CD8-positive, alpha-beta memory T cell (primary cell): ENCODE measurements at places on chromosomes 6 and 20. TPM values are rescaled to one million over a fixed set of nuclear protein-coding genes. Genes with fewer than 3 reads are reported as not detected.

GRCh38 chr6:5054245-5054873, 30.8 kb upstream of the PPP1R3G start:
- no peak for DNase-seq

DNA sequence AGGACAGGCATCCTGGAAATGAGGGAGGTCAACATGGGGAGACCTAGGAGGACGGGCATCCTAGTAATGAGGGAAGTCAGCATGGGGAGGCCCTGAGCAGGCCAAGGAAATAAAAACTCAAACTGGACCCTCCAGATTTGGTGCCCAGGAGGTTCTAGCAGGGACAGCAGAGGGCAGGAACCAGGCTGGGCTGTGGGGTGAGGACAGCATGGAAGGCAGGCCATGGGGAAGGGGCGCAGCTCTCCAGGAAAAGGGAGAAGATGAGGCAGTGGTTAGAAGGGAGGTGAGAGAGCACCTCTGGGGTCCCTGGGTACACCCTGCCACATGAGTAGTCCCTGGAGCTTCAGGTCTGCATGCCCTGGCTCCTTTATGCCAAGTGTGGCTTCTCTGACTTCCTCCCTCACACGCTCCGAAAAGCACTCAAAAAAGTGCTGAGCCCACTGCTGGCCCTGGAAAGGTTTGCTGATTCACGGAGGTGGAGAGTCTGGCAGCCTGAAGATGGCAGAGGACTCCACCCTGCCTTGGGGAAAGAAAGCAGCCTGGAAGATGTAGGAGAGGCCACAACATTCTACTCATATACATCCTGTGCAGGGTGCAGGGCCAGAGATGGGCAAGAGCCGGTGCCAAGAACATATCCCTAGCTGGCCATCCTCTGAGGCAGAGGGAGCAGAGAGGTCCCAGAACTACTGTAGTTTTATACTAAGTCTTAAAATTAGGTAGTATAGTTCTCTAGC, 154.9 kb downstream of the MRPL14 start:
- no peak for DNase-seq

DNA sequence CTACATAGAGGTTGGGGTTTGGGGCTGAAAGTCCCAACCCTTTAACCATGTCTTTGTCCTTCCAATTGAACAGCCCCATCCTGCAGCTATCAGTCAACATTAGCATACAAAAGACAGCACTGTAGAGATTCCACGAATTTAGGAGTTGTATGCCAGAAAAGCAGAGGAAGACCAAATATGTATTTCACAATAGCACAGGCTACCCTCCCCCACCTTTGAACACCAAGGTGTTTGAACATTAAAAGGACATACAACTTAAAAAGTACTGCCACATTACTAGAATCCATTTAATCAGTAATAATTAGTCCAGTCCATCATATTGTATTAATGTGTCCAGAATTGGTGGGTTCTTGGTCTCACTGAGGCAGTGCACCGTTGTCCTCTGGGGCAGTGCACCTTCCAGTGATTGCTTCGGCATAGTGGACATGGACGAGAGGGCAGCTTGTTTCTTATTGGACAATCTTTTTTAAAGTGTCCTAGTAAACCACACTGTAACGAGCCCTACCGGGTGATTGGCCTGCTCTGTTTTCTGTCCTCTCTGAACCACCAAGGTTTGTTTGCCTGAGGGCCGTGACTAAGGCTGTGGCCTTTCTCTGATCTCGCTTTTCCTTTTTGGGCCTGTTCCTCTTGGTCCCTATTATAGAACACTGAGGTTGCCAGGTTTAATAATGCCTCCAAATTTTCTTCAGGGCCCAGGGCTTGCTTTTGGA, 36.4 kb downstream of the GSTA4 start:
- DNase-seq, result no peak

DNA sequence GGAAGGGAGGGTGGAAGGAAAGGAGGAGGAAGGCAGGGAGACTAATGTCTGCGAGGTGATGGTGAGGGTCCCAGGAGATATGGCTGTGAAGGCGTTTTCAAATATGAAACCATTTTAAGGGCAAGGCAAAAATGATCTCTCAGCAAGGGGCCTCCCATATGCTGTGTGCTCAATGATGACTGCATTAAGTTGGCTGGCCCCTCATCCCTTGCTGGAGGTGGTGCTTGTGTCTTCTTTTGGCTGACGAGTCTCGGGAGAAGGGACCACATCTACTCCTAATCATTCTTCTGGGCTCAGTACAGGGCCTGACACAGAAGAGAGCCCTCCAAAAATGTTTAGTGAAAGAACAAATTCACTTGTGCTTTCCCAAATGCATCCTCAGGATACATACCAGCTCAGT, 23.0 kb upstream of the MRPS18A start:
- no peak for DNase-seq

DNA sequence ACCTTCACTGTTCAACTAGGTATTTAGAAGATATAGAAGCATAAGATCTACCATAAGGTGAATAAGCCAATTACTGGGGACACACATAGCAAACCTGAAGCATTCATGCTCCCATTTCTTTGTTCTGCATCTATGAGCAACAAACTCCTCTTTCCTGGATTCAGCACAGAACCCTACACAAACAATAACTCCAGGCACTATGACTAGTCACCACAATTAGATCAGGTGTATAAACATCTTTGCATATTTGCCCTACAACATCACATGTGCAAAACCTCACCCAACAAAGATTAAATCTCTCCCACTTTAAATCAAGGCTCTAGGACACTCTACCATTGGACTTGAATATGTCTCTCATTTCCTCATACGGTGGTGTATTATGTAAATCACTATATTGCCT, 652.3 kb downstream of the EPHA7 start:
- DNase-seq, result no peak

- DNase-seq, result no peak
These were observed 91.2 kb downstream of the PLCB1 start for GRCh38 chr20:8223091-8223870.

GRCh38 chr6:41523915-41524633, 22.1 kb upstream of the FOXP4 start:
- no peak for DNase-seq

- no peak for DNase-seq
These were observed 28.8 kb upstream of the TRAM2 start for GRCh38 chr6:52605610-52606185.

DNA sequence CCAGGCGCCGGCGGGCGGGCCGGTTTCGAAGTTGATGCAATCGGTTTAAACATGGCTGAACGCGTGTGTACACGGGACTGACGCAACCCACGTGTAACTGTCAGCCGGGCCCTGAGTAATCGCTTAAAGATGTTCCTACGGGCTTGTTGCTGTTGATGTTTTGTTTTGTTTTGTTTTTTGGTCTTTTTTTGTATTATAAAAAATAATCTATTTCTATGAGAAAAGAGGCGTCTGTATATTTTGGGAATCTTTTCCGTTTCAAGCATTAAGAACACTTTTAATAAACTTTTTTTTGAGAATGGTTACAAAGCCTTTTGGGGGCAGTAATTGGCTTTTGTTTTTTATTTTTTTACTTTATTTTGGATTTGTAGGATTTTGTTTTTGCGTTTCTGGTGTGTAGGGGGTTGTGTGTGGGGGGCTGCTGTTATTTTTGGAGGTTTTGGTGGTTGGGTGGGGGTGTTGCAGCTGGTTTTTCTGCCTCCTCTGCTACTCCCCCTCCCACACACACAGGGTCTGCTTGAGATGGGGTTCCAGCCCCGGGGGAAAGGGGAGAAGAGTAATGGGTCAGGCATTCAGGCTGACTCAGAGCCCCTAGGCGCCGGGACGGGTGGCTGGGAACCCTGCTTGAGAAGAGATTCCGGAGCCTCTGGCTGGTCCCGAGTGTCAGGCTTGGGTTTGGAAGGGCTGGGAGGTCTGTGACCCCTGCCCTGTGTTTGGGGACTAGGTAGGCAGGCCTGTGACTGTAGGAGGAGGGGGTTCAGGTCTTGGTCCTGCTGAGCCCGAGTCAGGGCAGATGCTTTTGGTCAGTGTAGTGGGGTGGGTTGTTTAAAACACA, 2.0 kb downstream of the CEBPB start:
- peak; percentile 63 for DNase-seq

DNA sequence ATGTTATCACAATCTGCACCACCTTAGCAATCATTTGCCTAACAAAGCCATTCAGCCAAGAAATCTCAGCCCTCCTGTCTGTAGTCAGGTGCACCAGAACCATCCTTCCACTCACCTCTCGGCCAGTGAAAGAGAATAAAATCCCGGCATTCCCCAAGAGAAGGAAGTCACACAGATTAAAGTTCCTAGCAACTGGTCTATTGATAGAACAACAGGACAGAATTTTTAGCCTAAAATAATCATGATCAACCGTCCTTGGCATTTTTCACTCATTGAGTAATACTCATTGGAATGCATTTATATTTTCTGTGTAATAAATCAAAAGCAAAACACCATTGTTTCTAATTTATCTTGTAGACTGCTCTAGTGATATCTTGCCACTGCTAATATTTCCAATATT, 85.7 kb upstream of the CDH4 start:
- no peak for DNase-seq

- no peak for DNase-seq
These were observed 72.4 kb downstream of the ATG5 start for GRCh38 chr6:106253172-106253571.

DNA sequence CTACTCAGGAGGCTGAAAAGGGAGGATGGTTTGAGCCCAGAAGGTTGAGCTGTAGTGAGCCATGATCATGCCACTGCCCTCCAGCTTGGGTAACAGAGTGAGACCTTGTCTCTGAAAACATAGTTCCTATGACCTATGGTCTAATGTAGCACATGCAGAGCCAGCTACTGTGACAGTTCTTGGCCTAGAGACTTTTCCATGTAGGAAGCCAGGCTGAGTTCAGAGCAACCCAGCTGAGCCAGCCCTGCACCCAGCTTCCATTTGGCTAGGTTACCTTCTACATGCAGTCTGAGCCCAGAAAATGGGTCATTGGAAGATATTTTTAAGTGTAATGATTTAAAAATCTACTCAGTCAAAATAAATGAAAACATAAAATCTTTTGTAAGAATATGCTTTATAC, 92.8 kb downstream of the FNDC1 start:
- no peak for DNase-seq

DNA sequence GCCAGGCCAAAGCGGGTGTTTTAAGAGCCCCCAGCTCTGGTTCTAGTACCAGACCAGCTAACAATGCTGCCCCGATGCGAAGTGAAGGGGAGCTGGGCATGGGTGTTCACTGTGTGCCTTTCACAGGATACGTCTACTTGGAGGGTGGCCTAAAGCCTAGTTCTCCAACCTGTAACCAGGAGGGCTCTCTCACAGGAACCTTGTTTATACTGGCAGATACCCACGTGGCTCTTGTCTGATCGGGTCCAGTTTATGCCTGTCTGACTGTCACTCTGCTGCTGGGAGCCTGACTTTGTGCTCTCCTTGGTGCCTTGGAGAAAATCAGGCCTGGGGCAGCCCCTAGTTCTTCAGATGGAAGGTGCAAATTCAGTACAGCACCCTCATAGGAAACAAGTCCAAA, 60.2 kb upstream of the RNF144B start:
- DNase-seq, result no peak

- DNase-seq, result no peak
These were observed 358.0 kb upstream of the CITED2 start for GRCh38 chr6:139732451-139732850.

DNA sequence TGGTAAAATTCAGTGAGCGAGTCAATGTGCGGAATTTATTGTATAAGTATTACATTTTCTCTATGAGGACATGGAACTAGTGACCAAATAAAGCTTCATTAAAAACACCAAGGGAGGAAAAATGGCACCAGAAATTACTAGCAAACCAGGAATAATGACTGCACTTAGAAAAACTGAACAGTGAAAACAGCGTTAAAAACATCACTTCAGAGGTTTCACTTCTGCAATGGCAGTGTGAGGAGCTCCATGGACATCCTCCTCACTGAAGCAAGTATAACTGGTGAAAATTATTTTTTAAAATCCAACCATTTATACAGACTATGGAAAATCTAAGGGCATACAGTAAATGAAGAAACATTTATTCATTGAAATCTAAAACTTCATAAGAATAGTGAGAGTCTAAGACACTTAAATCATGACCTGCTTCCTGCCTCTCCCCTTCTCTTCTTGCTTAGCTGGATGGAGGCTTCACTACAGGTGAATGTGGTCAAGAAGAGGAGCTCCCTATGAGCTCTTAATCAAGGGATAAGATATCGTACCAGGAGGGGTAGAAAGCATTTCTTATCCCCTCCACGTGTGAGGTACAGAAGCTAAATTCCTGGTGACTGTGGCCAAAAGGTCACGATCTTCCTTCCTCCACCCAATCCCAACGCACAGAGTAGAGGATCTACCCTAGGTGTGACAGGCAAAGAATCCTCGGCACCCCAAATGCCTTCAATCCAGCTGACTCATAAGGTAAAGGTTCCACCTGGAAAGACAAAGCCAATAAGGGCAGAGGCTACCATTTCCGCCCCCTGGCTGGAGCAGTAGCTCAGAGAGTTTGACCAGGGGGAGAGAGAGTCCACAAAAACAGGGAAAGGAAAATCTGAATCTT, 12.3 kb upstream of the ASF1A start:
- no peak for DNase-seq

DNA sequence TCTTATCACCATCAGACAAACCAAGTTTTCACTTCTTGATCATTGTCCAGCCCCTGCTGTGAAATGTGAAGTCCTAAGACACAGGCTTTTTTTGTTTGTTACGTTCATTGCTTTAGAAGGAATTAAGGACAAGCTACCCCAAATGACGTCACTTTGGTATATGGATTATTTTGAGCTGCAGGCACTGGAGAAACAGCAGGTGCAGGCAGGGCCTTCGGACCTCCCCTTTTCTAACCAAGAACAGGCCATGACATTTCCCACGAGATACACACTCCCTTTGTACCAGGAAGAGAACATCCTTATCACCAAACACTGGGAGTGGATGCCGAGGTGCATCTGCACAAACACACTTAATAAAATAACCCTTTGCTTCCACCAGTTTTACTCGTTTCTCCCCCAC, 418.0 kb upstream of the SULF2 start:
- DNase-seq, result no peak

GRCh38 chr6:3355358-3356055, 96.8 kb downstream of the PSMG4 start:
- peak; percentile 14 for DNase-seq

- no peak for DNase-seq
These were observed 354.4 kb upstream of the KCNQ5 start for GRCh38 chr6:72267470-72267869.

DNA sequence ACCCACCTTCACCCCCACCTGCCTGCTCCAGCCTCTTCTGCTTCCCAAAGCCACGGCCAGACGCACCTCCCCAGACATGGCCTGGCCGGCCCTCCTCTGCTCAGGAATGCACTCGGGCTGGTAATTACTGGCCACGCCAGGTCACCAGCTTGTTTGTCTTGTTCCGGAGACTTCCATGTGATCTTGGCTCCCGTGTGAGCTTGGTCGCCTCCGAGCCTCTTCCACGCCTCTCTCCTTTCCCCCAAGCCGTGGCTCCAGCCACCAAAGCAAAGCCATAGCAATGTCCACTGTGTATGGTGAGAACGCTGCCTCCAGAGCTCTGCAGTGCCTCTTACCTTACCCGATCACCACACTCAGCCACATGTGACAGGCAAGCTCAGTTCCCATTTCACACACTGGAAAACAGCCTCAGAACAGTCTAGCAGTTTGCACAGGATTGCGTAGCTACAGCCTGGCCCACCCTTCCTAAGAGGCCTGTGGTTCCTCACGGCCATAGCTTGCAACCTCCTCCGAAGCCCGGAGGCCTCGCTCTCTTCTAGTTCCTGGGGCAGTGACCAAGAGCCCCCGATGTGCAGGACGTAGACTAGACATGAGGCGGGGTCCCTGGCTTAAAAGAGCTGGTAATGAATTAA, 48.1 kb upstream of the AFDN start:
- DNase-seq, result no peak

- no peak for DNase-seq
These were observed 28.6 kb upstream of the LAMP5 start for GRCh38 chr20:9485614-9486340.

SLC32A1 gene
- polyA plus RNA-seq, result not detected

FOXQ1 gene
- polyA plus RNA-seq, result not detected

CLVS2 gene
- not detected for polyA plus RNA-seq
